SK-MEL-5 (cell line): ENCODE measurements at places on chromosomes 4 and X. TPM values are rescaled to one million over a fixed set of nuclear protein-coding genes. Genes with fewer than 3 reads are reported as not detected.

CXCL8 gene
- total RNA-seq, result 11.5 and 14.8 TPM in 2 replicates

MRFAP1 gene
- total RNA-seq, result 45.0 and 49.8 TPM in 2 replicates

SPANXN4 gene
- 0.90 and 2.5 TPM in 2 replicates for total RNA-seq

AREG gene
- 1.2 TPM in 1 of 2 replicates, not detected in the other for total RNA-seq

IL9R gene
- total RNA-seq, result 0.16 TPM in 1 of 2 replicates, not detected in the other

BST1 gene
- total RNA-seq, result 0.08 TPM in 1 of 2 replicates, not detected in the other

CSAG3 gene
- total RNA-seq, result 7.6 and 8.9 TPM in 2 replicates

STATH gene
- 1.1 and 1.6 TPM in 2 replicates for total RNA-seq

MUC7 gene
- total RNA-seq, result 0.69 TPM in 2 replicates

DNA sequence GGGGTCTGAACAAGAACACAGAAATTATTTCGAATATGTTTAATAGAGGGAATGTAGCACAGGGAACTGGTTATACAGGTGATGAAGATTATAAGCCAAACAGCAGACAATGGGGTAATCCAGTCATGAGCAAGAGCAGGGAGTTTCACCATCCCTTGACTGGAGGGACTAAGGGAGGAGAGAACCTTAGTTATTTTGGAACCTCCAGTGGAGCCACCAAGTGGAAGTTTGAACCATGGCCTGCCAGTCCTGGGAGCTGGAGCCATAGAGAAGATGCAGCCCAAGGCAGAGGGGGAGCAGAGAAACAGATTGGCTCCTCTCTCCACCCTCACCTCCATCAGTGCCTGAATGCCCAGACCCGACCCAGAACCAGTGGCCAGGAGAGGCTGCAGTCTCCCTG, 264.6 kb upstream of the RASGEF1B start:
- DNase-seq, result no peak

- no peak for DNase-seq
Observed at GRCh38 chr4:23835774-23836478, 53.9 kb downstream of the PPARGC1A start.

DNA sequence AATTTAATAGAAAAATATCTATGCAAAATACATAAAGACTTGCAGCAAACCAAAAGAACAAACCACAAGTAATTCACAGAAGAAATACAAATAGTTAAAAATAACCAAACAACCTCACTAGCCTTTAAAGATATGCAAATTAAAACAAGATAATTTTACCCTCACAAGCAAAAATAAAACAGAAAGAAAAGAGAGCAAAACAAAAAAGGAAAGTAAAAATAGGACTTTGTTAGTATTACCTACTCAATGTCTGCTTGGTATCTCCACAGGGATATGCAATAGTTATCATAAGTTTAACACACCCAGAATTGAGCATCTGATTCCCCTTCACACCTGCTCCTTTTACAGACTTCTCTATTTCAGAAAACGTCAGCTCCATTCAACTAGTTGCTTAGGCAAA, 737.5 kb upstream of the MAGEB2 start:
- no peak for DNase-seq

- no peak for DNase-seq
Observed at GRCh38 chrX:57595381-57595811, 3.6 kb downstream of the ZXDB start.

GRCh38 chr4:159232465-159233106, 129.7 kb downstream of the RAPGEF2 start:
- DNase-seq, result no peak

DNA sequence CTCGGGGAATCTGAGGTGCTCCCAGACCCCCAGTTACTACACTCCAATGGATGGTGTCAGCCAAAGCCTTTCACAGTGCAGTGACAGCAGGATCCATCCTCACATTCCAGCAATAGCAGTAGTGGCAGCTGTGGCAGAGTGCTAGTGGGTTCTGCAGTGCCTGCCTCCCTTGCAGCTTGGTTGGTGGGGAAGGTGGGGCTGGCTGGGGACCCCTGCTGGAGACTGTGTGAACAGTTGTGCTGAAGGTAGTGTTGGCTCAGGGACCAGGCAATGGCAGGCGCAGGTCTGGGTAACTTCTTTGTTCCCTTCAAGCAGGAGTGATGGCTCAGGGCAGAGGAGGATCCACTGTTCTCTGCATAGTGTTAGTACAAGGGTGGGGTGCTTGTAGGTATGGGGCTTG, 343.7 kb upstream of the TRAM1L1 start:
- DNase-seq, result no peak

- DNase-seq, result no peak
Observed at GRCh38 chr4:68963374-68963773, 11.8 kb upstream of the UGT2A3 start.

- DNase-seq, result no peak
Observed at GRCh38 chr4:82779032-82779431, 19.6 kb downstream of the SCD5 start.

GRCh38 chr4:22460266-22460665, 55.6 kb downstream of the ADGRA3 start:
- no peak for DNase-seq

DNA sequence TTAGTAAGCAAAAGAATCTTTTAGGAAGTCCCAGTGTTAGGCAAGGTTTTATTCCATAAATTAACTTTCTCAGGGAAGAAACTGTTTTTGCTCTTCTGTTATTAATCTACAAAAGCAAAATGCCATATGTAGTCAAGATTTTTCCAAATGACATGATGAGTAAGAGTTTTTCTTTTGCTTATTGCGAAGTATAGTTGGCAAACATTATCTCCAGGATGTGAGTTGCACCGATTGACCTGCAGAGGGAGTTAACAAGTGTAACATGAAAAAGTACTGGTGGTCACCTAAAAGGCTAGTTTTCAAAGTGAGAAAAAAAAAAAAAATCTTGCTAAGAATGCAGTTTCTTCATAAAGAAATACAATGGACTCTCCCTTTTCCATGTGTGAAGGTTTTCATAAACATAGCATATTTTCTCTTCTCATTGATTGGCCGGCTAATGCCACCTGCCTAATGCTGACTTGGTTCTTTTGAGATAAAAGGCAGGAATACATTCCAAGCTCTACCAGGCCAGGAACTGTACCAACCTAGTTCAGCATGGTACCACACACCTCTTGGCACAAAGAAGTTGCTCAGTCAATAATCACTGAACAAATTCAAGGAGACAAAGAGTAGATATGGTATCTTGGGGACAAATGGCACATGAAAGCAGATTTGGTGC, 100.2 kb downstream of the LNX1 start:
- DNase-seq, result peak; percentile 68

- DNase-seq, result peak; percentile 60
Observed at GRCh38 chrX:110167952-110168451, 149.9 kb downstream of the AMMECR1 start.

DNA sequence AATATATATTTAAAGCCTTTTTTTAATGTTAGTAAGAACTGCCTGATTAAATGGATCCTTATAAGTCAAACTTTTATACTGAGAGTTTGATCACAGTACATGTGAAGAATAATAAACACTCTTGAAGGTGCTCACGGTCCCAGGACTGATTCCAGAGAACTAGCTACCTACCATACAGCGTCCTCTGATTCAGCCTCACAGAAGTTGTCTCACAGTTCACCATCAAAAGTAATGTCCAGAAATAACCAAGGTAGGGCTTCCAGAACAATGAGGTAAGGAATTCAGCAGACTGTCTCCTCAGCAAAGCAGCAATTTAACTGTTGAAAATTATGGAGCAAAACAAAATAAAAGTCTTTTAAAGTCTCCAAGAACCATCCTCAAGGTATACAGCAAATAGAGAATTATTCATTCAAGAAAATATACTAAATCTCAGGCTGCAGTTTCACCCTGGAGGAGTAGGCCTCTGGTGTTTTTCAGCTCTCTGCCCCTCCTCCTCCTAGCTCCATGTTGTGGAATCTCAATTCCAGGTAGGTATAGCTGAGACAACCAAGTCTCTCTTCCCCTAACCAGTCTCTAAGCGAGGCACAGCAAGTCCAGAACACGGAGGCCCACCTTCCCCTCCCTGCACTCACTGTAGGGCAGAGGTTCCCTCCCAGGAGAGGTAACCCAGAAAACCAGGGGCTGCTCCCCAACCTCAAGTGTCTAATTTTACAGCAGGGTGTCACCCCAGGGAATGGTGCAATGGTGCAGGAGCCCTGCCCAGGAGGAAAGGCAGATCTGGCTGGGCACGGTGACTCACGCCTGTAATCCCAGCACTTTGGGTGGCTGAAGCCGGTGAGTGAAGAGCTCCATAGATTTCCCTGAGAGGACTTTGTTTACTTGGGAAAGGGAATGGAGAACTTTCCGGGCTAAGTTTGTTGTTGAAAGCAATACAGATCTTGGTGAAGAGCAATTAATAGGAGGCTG, 28.6 kb downstream of the FAM241A start:
- DNase-seq, result no peak

- peak; percentile 55 for DNase-seq
Observed at GRCh38 chr4:169152899-169153298, 117.9 kb downstream of the SH3RF1 start.

DNA sequence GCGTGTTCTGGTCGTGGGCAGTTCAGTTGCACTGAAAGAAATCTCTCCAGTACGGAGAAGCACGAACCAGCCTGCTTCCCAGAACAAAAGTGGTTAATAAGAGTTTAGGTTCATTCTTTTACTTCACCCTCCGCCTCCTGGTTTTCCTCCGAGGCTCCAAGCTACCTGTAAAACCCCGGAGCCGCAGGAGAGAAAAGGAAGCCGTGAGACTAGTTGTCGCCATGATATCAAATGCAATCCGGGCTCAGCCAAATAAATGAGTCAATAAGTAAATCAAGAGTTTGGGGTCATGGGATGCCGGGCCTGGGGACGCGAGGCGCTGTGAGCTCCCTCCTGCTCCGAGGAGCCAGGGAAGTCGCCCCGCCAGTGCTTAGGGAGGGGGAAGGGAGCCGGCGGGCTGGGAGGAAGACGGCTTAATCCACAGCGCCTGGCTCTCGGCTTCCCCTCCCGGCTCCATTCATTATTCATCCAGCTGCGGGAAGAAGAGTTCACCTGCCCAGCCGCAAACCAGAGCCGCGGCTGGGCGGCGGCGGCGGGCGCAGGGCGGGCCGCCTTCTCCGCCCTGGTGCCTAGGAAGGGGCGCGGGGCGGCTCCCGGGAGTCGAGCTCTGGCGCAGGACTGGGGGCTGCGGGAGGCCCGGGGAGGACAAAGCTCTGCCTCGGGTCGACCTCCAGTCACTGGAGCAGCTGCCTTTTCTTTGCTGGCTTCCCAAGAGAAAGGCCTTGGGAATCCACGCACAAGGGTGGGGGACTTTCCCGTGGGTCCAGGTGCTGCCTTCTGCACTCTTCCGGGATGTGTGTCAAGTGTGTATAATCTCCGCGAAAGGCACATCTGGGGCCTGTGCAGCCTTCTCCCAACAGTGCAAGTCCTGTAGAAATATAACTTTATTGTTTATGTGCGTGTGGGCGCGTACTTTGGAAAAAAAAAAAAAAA, 1.7 kb downstream of the FRAS1 start:
- no peak for DNase-seq

DNA sequence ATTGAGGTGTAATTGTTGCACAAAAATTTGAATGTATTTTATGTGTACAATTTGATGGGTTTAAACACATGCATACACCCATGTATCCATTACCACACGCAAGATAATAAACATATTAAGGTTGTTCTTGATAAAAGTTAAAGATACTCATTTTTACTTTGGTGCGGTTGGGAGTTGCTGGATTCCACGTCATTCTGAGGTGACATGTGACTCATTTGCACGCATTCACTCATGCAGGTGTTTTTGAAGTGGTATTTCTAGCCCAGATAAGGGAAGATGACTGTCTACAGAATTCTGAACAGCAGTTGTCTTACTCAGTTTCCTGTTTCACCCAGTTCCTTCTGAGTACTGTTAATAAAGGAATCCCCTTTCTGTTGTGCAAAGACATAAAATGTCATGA, 142.0 kb downstream of the RTL3 start:
- no peak for DNase-seq

DNA sequence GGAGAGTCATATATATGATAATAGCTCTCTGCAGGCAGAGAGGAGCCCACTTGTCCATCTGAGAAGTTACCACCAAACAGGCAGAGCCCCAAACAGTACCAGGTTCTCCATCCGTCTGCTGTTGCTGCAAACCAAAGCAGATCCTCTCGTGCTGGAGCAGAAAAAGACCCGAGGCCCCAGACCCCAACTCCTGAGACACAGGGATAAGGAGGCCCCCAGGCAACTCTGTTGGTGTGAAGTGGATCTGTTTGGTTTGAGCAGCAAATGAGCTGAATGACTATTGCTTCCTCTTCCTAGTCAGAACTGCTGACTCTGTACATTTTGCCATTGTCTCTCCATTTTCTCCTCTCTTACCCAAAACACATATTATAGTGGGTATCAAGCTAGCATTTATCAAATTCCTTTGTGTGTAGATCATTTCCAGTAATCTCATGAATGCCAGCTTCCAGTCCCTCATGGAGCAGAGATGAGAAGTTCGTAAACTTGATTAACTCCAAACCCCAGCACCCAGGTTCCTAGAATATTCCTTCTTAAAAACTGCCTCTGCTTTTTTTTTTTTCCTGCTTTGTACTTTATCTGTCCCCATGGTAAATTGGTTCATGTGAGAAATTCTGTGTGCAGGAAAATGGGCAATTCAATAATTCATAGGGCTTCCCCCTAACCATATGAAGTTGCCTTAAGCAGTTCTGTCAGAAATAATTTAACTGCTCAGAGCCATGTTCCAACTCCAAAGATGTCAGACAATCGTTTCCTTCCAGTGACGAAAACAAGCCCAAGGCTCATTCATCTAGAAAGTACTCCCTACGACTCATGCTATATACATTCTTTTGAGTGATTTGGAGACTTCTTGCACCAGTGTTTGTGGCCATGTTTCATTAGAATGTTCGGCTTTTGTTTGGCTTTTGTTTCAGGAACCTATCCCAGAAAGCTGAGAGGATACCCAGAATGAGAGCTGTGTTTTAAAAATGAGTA, 98.6 kb upstream of the ATXN3L start:
- DNase-seq, result no peak

GRCh38 chr4:149932188-149932587, 116.5 kb upstream of the IQCM start:
- DNase-seq, result no peak

DNA sequence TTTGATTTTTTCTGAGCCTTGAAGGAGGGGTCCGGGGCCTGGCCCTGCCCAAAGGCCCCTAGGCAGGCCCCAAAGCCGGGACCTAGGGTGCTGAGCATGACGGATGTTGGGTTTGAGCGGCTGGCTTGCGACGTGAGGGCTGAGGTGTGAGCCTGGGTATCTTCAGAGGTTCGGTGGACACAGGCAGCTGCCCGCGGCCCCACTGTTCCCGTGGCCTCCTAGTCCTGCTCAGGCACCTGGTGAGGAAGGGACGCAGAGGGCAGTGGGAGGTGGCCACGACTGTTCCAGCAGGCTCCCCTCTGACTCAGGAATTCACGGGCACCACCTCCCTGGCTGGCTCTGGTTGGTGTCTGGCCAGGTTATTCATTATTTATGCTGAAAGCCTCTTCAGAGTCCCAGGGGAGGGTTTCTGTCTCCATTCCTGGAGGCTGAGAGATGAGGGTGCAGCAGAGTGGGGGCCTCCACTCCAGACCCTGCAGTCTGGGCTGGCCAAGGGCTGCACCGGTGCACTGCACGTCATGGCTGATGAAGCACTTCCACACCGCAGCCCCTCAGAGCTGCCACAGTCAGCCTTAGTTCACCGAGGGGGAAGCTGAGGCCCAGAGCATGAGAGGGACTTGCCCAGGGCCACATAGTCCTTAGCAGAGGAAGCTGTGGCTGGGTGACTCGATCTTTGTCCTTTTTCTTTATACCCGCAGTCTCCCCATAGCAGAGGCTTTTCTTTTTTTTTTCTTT, 2.2 kb downstream of the MSANTD1 start:
- DNase-seq, result no peak
